ENCODE measurements at places on chromosomes 5 and 9.

- DNase-seq = peak; percentile 25
Measured at GRCh38 chr9:110543631-110544051, 35.9 kb downstream of the SVEP1 start.

DNA sequence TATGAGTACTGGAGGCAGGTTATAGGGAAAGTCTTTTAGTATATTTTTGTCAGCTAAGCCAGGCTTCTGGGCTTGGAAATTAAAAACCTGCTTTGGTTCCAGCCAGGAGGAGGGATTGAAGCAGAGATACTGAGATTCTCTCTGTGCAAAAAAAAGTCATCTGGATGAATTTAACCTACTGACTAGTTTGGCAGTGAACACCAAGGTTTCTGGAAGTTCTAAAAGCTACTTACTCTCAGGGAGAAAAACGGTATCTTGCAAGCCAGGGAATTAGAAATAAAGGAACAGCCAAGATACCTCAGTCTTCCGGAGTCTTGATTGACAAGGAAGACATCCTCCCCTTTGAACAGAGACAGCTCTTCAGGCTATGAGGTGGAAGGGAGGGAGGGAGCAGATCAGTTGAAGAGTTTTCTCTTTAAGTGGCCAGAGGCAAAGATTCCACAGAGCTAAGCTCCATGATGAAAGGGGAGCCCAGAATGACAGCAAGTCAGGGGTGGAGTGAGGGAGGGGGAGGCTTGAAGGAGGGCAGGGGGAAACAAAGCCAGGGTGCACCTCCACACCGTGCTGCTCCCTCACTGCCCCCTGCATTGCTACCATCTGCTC, 8.3 kb upstream of the ZBTB34 start:
- no peak for DNase-seq

DNA sequence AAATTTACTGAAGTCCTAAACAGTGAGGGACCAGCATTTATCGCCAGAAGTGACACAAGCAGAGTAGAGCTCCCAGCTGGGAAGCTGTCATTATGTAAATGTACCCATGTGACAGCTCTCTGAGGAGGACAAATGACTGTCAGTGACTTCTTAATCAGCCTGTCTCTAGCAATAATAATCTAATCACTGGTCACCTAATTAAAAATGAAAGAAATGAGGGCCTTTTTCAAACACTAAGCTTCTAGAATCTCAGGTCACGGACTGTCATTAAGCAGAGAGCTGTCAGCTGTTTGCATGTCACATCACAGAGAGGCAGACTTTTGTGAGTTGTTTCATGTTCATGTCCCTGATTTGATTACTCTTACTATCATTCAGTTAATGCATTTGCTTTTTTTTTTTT, 77.9 kb upstream of the FBXL17 start:
- no peak for DNase-seq

DNA sequence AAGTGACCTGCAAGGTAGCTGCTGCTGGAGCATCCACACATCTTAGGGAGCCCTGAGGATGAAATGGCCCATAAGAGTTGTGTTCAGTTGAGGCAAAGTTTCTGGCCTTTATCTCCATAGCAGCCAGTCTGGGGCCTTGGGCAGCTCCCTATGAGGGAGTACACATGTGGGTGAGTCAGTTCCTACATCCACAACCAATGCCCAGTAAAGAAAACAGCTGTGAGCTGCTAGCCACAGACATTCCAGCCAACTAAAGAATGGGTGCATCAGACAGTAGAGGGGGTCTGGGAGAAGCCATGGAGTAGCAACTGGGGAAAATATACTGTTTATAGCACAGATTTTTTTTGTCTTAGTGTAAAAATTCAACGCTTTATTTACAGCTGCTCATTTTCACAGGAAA, 720.7 kb downstream of the TLE1 start:
- DNase-seq = no peak

- DNase-seq = no peak
Measured at GRCh38 chr5:152864991-152865390, 459.9 kb upstream of the NMUR2 start.

DNA sequence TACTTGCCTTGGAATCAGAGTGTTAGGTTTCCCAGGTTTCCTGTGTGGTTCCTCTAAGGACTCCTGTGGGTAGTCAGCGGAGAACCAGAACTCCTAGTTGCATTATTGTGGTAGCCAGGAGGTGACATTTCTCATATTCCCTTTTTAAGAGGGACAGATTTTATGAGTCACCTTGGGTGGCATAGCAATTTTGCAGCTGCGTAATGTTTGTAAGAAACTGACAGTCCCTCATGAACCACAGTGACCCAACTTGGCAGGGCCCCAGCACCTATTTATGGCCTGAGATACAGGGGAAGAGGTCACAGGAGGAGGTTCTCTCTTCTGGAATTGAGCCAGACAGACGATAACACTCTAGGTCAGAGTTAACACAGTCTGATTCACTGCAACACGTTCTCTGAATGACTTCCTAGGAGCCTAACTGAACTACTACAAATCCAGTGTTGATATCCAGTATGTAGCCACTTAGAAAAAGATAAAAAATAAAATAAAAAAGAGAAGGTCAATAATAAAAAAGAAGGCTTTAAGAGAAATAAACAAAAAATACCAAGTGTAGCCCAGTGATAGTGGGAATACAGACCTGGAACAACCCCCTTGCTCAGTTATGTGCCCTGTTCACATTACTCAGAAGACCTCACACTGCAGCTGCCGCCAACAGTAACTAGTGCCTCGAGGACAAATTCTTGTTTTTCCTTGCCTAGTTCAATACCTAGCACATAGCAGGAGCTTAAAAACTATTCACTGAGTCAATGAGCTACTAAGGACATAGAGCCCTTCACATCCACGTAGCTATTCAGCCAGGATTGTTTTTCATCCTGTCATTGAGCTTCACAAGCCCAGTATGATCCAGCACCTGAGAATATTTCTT, 50.7 kb upstream of the VLDLR start:
- peak; percentile 95 for DNase-seq

DNA sequence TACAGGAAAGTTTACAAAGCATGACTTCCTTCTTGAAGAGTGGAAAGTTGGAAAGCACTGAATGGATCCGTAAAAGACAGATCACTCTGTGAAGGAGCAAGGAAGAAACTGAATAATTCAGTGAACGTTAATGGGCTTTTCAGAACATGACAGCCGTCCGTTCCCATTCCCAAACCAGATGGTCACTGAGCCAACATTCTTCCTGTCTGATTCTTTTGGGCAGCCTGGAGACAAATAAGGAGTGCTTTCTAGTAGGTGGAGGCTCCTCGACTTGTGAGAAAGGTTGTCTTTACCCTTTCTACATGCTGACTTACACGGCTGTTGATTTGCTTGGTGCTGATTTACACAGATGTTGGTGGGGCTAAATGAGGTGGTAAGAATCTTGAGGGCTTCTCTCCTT, 51.0 kb upstream of the PAPPA start:
- no peak for DNase-seq

DNA sequence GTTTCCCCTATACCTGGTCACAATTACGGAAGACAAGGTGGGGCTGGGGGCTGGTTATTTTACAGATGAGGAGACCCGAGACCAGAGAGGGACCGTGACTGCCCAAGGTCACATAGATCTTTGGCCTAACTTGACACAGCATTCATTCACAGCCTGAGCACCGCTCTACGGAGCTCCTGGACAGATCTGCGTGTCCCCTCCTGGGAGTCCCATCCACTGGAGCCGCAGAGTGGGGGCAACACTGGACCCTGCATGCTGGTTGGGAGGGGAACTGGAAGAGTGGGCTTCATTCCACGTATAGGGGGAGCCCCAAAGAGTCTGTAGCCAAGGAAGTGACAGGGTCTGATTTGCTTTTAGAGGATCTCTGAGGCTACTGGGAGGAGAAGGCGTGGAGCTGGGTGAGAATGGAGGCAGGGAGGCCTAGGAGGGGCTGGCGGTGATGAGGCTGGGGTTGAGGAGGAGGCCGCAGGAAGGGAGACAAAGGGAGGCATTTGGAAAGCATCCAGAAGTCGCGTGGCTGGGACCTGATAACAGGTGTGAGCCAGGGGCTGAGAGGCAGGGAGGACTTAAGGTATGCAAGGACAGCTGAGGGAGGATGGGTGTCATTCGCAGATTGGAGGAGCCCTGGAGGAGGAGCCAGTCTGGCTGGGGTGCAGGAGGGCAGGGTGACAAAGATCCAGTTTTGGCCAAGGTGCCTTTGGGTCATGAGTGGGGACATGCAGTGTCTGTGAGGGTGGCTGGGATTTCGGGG, 64.3 kb upstream of the IER5L start:
- no peak for DNase-seq

DNA sequence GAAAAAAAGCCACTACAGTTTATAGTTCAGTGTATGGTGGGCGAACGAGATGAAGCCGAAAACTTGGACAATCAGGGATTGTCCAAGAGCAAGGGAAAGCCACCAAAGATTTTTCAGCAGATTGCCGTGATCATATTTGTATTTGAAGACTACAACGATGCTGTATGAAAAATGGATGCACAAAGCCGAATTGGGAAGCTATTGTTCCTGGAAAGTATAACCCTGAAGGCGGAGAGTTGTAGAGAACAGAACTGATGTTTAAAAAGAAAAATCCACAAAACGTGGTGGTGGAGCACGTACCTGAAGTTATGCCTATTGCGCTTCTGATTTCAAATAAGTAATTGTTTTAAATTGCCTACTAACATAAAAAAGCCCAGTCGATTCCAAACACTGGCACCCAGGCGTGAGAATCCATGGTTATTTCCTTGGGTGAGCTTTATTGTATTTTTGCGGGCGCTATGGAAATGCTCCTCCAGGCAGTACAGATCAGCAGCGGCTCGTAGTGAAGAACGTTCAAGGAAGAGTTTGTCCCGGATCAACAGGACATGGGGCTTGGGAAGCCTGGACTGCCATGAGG, 772 bp upstream of the TARS1 start:
- DNase-seq = no peak

- DNase-seq = no peak
Measured at GRCh38 chr9:98783518-98784226, 12.7 kb downstream of the ANKS6 start.

- no peak for DNase-seq
Measured at GRCh38 chr9:116484492-116485061, 202.5 kb upstream of the TRIM32 start.

- DNase-seq = no peak
Measured at GRCh38 chr5:121707178-121707577, 144.5 kb upstream of the FTMT start.

DNA sequence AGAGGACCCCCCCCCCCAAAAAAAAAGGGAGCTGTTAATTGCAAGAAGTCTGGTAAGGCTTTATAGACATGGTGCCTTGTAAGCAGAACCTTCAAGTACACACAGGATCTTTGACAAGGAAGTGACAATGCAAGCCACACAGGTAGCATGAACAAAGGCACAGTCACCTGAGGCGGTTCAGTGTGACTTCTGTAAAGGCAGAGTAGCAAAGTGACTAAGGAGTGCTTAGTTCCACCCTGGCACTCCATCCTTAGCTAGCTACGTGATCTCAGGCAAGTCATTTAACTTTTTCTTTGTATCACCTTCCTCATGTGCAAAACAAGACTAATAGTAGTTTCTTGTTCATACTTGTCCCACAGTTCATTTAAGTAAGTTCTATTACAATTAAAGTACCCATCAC, 282.0 kb downstream of the PRELID2 start:
- DNase-seq = no peak

DNA sequence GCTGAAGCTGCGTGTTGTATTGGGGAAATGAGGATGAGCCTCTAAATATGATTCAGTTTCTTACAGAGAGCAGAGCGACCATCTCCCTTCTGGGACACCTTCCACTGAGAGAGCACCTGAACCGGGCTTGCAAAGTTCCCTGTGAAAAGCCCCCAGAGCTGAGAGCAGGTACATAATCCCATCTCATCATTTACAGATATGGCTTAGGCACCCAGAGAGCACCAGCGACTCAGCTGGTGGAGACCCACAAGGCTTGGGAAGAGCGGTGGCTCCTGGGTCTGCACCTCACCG, 324.3 kb upstream of the IRX4 start:
- DNase-seq = no peak

- no peak for DNase-seq
Measured at GRCh38 chr5:57341380-57341979, 141.1 kb downstream of the ACTBL2 start.

DNA sequence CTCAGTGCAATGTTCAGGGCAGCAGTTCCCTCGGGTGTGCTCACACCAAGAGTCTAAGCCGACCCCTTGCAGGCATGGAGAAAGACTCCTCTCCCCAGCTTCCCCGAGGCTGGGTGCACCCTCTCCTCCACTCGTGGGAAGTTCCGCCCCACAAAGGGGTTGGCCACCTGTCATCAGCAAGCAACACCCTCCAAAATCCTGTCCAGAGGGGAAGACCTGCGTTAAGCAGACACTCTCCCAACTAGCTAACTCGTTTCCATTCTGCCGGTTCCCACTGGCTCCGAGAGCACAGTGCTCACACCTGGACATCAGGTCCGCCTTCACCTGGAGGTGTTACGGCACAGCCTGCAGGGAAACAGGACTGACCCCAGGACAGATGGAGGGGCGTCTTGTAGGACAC, 117.9 kb upstream of the IRX4 start:
- no peak for DNase-seq

DNA sequence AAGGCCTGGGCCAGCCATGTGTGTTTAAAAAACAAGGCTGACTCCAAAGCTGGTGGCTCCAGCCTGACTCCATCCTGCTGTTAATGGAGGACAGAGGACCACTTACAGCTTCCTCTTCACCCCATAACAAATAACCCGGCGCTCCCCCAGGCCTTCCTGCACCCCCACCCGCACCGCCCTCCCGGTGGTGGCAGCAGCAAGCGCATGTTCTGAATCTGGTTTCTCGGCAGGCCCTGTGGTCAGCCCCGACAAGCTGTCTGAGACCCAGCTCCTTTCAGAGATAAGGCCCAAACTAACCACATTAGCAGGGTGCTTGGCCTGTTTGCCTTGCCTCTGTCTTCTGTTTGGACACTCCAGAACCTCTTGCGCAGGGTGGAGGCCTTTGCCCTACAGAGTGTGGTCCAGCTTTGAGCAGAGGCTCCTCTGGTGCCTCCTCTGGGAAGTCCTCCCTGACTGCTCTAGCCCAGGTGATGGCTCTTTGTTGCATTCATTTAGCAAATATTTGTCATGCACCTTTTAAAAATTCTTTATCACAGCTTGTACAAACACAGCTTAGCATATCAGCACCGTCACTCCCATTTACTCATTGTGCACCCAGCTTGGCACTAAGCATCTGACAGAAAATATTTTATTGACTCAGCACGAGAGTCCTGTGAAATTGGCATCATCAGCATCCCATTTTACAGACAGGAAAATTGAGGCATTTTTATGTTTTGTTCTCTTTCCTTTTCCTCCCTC, 78.4 kb downstream of the NDFIP1 start:
- no peak for DNase-seq

DNA sequence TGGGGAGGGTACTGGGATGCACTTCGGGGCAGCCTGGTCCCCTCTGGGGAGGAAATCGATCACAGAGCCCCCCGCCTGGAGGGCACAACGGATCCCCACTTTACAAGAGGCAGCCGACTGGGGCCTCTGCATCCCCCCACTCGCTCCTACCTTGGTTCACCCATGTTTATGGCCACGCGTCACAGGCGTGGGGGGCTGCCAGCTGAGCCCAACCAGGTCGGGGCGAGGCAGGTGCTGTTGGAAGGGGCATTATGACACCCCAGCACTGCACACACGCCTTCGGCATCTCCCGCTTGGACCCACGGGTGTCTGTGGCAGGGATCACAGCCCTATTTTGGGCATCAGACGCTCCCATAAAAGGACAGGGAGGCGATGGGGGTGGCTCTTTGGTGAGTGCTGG, 14.6 kb downstream of the SOHLH1 start:
- DNase-seq = no peak
